ENCODE measurements at places on chromosomes 11 and 22.

DNA sequence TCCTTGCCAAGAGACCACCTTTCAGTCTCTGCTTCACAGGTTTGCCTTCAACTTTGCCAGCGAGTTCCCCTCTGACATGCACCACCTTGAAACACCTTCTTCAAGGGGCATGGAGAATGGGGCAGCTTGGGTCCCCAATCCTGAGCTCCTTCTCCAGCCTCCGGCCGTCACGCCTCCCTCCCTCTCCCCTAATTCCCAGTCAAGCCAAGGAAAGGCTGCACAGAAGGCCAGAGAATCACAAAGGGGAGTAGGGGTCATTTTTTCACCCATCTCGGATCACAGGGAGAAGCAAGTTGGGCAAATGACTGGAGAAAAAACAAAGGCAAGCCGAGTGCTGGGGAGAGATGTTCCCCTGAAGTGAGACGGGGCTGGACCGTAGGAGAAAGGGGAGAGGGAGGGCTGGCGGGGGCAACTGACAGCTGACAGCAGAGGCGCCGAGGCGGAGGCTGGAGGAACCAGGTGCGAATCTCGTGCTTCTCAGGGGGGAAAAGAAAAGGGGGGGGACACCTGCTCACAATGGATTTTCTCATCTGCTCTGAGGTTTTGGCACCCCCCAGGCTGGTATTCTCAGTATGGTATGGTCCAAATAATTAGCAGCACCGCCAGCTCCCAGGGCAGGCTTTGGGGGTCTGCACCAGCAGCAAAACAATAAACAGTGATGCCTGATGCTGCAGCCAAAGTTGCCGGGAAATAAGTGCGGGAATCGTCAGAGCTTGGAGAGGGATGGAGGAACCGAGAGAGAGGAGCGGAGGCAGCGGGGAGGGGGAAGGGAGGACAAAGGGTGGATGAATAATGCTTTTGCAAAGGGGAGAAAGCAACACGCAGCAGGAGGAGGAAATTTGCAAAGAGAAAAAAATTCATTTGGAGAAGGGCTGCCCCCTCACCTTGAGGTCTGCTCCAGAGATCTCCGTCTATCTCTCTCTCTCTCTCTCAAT is 644 bp downstream of the YPEL4 start:
- DNase-seq, result no peak

- DNase-seq, result no peak
These were observed 50.4 kb downstream of the TCP11L1 start for GRCh38 chr11:33089776-33090175.

DNA sequence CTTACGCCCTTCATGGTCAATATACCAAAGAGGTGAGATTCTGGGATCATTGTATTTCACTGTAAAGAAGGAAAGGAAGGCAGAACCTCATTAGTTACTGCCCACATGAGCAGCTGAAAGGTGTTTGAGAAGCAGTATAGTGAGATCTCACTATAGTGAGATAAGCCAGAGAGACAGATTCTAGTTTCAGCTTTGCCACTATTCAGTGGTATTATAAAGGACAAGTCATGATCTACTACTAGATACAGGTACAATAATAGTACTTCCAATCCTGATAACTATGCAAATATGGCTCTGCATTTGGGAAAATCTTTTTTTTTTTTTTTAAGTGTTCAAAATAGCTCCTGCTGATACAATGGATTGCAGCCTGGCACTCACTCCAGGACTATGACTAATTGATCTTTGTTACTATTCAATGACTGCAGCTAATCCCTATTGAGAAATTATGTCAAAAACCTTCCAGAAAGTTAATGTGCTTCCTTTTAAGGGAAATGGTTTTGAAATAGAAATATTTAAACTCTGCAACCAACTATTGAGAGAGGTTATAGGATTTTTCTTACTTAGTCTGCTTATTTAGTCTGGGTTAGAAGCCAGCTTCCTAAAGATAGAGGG is 8.3 kb upstream of the DLAT start:
- DNase-seq, result no peak

GRCh38 chr11:62491571-62492329 is 54.9 kb downstream of the AHNAK start:
- DNase-seq, result no peak

DNA sequence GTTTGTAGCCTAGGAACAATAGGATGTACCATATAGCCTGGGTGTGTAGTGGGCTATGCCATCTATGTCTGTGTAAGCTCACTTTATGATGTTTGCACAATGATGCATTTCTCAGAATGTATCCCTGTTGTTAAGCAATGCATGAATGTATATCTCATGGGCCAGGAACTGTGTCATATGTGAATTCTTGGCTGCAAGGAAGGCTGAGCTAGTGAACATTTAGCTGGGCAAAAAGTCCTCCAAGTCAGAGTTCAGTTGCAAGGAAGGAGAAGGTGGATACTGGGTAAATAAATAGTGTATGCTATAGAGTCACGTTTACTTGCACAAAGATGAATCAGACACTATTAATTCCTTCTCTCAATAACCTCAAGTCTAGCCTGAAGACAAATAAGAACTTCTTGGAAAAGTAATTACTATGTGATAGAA is 136.1 kb downstream of the EHF start:
- DNase-seq, result no peak

- DNase-seq, result no peak
These were observed 27.4 kb downstream of the BID start for GRCh38 chr22:17746916-17747315.

GRCh38 chr11:12069066-12069676 is 41.2 kb upstream of the MICAL2 start:
- no peak for DNase-seq

GRCh38 chr11:32705309-32706033 is 89.0 kb downstream of the CCDC73 start:
- no peak for DNase-seq

GRCh38 chr11:106787454-106787853 is 230.8 kb downstream of the GUCY1A2 start:
- DNase-seq, result no peak

GRCh38 chr11:23976426-23976825 is 520.4 kb upstream of the LUZP2 start:
- DNase-seq, result no peak

DNA sequence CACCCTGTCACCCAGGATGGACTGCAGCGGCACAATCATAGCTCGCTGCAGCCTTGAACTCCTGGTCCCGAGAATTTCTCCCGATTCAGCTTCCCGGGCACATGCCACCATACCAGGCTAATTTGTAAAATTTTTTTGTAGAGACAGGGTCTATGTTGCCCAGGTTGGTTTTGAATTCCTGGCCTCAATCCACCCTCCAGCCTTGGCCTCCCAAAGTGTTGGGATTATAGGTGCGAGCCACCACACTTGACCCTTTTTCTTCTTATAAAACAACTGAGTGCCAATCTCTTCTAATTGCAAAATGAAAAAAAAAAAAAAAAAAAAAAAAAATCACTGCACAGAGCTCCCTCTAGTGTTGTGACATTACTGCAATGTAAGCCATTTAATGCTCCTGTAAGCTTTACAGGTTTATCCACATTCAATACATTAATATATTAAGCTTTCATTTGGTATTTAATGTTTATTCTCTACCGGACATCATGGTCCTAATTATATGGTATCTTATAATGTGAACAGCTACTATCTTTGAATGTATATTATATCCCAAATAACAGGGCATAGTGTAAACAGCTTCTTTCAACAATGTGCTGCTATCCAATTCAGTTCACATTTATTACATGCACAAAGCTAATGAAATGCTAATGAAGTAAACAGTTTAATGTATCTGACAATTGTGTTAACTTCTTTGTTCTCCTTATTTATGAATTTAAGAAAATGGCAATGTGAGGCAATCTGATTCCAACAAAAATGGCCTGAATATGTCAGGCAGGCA is 44.6 kb downstream of the COPB1 start:
- no peak for DNase-seq

DNA sequence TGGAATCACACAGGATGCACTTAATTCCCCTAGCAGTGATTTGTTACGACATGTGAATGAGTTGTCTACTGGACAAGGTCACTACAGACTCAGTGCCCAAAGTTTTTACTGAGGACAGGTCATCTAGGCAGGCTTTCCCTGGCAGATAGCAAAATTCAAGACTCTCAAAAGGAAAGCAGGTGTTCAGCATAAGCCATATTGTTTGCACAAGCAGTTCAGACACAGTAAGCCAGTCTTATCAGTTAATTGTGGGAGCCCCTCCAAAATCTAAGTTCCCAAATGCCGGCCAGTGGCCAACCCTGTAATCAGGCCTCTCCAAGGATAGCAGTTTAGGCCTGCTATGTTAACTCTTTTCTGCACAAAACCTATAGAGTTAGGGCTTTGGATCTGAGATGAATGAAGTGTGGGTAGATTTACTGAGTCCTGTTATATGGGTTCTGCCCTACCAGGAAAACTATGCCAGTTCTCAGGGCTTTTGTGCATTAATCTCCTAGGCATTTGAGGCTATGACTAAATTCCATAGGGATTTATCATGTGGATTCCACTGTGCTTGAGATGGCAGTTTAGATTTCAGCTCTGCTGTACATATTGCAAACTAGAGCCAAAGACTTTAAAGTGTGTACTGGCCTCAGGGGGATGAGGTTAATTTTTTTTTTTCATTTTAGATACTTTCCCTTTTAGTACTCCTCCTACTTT is 4.8 kb upstream of the ARHGEF12 start:
- DNase-seq, result no peak

GRCh38 chr22:32164075-32164860 is 5.2 kb upstream of the C22orf42 start:
- DNase-seq, result no peak

DNA sequence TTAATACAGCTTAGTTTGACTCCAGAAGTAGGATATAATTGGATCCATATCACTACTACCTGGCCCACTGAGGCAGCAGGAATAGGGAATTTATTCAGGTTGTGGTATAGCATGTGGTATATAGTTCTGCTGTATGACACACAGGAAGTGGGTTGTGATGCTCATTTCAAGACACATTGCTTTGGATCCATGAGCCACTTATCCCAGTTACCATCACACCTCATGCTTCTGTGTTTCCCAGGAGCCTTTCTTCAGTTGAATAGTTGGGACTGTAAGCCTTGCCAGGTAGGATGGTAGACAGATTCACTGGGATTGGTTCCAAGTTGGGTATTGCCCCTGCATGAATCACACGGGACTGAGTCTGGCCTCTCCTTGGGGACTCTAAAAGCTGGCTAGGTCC is 9.9 kb upstream of the SLC37A2 start:
- no peak for DNase-seq

GRCh38 chr11:57164317-57164716 is 17.4 kb upstream of the LRRC55 start:
- no peak for DNase-seq

GRCh38 chr11:74535371-74536160 is 42.0 kb upstream of the LIPT2 start:
- DNase-seq, result no peak

- no peak for DNase-seq
These were observed 269.6 kb downstream of the MN1 start for GRCh38 chr22:27531782-27532530.

DNA sequence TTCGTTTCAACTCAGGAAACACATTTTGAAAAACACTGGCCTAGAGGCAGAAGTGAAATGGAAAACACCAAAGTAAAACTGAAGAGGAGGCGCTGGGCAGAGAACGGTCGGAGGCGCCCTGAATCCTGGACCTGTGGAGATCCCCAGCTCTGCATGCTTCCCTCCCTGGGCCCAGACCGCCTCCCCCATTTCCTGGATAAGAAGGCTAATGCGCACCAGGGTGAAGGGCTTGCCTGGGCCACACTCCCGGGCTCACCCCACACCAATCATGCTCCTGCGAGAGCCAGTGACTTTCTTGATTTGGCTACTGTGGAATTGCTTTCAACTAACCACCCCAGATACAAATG is 167.1 kb downstream of the CRYBB2 start:
- no peak for DNase-seq

- DNase-seq, result peak; percentile 60
These were observed 636.7 kb downstream of the TBC1D22A start for GRCh38 chr22:47398921-47399790.

GRCh38 chr11:48063424-48063978 is 83.1 kb downstream of the PTPRJ start:
- no peak for DNase-seq

DNA sequence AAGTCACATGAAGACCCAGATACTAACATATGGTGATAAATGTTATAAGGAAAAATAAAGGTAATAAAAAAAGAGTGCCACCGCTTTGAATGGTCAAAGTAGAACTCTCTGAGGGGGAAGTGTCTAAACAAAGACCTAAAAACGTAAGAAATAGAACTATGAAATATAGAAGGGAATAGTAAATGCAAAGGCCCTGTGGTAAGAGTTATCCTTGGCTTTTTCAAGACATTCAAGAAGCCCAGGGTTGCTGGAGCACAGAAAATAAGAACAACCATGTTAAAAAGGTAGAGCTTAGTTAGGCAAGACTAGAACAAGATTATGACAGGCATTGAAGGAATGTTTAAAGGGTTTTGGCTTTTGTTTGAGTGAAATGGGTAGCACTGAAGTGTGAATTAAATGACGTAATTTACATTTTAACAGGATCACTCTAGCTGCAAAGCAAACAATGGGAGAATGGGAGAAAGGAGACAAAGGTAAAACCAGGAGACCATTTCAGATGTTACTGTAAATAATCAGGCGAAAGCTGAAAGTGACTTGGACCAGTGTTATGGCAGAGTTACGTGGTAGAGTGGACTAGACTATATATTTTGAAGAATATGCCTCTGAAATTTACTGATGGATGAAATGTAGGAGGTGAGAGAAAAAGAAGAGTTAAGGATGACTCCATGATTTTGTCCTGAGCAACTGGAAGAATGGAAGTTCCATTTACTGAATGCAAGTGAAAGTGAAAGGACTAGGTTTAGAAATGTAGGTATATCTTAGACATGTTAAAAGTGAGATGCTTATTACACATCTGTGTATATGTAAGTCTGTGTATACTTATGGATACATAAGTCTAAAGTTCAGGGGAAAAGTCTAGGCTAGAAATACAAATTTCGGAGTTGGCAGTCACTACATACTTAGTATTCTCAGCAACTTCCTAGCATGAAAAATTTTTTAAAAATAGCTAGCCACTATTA is 28.5 kb downstream of the BTBD10 start:
- DNase-seq, result no peak

DNA sequence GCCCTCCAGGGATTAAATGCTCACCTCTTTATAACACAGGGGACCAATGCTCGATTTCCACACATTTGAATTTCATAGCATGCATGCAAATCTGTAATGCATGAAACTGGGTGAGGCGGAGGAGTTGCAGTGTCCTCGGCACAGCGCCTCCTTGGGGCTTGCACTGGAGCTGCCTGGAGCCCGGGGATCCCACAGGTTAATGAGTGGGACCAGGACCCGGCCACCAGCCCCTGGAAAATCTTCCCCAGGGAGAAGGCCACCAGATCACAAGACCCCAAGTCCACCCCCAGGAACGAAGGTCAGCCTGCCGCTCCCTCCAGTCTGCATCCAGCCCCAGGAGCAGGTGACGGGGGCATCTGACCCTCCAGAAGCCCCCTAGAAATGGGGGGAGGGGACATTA is 119.1 kb downstream of the MN1 start:
- DNase-seq, result no peak

GRCh38 chr22:43481568-43482317 is 69.9 kb downstream of the MPPED1 start:
- DNase-seq, result peak; percentile 46

- DNase-seq, result no peak
These were observed 14.6 kb upstream of the FCHSD2 start for GRCh38 chr11:73156686-73157085.

All from posterior cingulate gyrus (tissue), 11 donors.